Ammon's horn (tissue), 1 donor: ENCODE measurements at places on chromosomes 11 and 22.

GRCh38 chr22:40220316-40221054 lies 42.8 kb downstream of the TNRC6B start:
- DNase-seq, result peak; percentile 36

DNA sequence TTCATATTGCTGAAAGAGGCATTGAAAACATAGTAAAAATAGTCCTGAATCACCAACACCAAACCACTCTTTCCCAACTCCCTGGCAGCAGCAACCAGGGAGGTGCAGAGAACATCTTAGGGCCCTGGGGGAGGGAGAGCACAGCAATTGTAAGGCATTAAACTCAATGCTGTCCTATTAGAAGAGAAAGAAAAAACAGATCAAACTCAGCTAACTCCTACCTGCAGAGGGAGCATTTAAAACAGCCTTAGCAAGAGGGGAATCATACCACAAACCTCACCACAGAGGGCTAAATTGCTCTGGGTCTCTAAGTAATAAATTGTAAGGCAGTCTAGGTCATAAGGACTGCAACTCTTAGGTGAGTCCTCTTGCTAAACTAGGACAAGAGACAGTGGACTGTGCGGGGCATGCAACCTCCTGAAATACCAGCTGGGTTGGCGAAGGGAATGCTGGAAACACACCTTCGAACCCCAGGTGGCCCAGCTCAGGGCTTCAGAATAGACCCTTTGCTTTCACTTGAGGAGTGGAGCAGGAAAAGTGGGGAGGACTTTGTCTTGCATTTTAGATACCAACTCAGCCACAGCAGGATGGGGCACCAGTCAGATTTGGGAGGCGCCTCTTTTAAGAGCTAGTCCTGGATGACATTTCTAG lies 697.1 kb upstream of the FAT3 start:
- no peak for DNase-seq

DNA sequence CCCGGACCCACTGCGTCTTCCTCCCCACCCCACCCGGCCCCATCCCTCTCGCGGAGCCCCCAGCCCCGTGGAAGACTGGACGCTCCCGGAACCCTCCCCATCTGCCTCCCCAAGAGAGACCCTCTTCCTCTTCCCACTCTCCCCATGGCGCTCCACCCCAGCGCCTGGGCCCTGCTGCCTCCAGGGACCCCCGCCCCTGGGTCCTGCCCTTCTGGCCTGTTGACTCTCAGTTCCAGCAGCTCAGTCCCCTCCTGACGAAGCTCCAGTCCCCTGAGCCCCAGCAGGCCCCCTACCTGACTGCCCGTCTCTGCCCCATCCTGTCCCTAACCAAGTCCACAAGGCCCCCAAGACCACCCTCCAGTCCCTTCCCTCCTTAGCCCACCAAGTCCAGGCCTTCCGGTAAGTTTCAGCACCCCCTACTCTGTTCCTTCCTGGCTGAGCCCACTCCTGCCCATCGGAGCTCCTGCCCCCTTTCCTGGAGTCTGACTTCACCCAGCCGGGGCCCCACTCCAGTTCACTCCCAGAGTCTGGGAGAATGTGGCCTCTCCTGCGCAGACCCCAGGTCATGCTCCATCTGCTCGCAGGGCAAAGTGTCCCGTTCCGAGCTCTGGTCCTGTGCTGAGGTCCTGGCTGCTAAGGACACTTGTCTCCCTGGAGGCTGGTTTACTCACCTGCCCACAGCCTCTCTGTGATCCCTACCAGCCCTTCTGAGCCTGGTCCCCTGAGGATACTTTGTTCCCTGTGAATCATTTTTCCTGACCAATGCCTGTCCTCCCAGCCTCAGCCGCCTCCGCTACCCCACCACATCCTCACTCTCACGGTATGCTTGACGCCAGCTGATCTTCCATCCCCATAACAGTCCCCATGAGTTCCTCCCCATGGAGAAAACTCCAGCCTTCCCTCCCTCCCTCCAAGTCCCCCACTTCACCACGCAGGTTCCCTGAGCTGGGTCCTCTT lies 722 bp downstream of the IFITM10 start:
- no peak for DNase-seq

DNA sequence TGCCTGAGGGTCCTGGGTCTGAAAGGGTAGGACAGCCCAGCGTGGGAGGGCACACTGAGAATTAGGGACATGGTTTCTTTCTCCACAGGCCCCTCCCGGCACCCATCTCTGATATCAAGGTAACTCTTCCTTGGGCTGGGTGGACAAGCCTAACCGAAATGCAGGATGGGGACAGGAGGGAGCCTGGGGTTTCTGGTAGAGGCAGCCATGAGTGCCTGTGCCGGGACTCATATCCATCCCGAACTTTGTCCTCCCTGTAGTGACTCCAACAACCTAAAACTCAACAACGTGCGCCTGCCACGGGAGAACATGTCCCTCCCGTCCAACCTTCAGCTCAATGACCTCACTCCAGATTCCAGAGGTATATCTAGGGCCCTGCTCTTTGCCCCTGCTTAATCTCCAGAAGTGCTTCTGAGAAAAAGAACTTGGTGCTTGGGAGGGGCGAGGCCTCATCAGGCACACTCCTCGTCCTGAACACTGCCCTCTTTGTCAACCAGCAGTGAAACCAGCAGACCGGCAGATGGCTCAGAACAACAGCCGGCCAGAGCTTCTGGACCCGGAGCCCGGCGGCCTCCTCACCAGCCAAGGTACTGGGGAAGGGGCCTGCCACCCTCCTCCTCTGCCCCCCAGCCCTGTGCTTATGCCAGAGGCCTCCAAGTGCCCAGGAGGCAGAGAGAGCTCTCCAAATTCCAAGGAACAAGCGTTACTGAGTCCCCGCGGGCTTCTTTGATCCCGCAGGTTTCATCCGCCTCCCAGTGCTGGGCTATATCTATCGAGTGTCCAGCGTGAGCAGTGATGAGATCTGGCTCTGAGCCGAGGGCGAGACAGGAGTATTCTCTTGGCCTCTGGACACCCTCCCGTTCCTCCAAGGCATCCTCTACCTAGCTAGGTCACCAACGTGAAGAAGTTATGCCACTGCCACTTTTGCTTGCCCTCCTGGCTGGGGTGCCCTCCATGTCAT lies 3.1 kb downstream of the TMEM25 start:
- peak; percentile 74 for DNase-seq

- DNase-seq, result no peak
Measured at GRCh38 chr11:3866206-3866605, 10.7 kb downstream of the STIM1 start.

DNA sequence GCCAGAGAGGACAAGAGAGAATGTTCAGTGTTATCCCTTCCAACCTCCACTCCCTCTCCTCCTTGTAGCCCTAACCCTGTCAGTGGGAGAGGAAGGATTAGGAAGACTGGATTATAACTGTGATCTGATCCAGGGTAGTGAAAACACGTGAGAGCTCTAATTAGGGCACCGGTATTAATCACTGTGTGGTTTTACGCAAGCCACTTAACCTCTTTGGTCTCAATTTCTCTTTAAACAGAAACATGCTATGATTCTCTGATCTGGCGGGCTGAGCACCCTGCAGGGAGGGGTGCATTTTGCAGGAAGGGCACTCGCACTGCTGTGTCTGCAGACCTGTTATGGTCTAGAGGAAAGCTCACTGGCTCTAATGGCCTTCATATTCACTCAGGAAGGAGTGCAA lies 11.5 kb downstream of the RPL27A start:
- DNase-seq, result no peak

- no peak for DNase-seq
Measured at GRCh38 chr11:78244546-78245255, 56.0 kb downstream of the USP35 start.

DNA sequence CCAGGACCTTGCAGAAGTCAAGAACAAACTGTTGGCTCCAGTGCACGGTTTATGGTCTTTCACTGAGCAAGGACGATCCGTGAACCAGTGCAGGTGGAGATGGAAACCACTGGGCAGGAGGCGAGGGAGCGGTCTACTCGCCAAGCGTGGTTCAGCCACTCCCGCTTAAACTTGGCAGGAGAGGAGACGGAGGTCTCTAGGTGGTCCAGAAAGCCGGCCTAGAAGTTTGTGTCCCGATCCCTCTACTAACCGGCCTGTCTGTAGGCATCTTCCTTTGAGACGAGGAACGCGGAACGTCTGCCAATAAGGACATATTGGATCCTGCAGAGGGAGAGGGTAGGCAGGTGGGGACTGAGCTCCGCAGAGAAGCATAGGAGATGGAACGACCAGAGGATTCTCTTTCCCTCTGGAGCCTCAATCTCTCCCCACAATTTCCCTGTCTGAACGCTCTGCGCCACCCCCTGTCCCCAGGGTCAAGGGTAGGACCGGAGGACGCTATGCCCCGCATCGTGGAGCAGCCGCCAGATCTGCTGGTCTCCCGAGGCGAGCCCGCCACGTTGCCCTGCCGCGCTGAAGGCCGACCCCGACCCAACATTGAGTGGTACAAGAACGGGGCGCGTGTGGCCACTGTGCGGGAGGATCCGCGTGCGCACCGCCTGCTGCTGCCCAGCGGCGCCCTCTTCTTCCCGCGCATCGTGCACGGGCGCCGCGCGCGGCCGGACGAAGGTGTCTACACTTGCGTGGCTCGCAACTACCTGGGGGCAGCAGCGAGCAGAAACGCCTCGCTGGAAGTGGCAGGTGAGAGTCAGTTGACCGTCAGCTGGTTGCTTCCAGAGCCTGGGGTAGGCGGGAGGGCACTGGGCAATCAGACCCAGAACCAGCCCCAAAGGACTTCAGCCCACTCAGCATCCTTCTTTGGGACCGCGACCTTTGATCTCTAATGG lies 3.4 kb downstream of the ROBO3 start:
- no peak for DNase-seq

- no peak for DNase-seq
Measured at GRCh38 chr11:13602844-13603243, 65.6 kb upstream of the FAR1 start.
